ENCODE measurements at places on chromosomes 2 and 18.

DNA sequence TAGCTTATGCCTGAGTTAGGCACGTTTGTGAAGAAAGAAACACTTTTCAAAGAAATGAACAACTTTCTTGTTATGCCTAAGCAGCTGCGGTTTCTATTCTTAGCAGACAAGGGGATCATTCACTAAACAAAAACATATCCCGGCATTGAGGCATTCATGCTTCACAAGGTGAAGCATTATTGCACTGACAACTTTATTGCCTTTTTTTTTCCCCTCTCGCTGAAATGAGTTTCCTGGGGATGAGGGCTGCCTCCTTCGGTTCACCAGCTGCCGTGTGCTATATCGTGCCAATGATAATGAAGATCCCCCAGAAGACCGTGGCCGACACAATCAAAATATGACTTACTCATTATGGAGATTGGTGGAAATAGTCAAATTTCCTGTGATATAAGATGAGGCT, 288.2 kb upstream of the ST6GAL2 start:
- no peak for DNase-seq

- no peak for DNase-seq
Measured at GRCh38 chr2:20190170-20190569, 34.8 kb downstream of the SDC1 start.

DNA sequence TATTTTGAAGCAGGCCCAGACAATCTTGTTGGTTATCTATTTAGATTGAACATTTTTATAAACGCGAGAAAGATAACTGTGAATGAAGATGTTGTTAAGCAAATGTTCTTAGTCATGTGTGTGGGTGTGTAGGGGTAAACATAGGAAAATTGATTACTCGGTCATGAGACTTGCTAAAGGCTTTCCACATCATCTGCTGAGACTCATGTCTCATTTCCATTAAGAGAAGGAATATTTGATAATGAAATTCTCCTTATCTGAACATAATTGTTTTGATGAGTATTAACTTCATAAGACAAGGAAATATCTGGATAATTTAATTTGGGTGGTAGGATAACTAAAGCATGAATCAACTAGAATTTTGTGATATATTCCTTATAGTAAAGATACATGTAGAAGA, 19.7 kb downstream of the CCDC102B start:
- DNase-seq: no peak

- DNase-seq: no peak
Measured at GRCh38 chr18:79440316-79441110, 44.8 kb downstream of the NFATC1 start.

DNA sequence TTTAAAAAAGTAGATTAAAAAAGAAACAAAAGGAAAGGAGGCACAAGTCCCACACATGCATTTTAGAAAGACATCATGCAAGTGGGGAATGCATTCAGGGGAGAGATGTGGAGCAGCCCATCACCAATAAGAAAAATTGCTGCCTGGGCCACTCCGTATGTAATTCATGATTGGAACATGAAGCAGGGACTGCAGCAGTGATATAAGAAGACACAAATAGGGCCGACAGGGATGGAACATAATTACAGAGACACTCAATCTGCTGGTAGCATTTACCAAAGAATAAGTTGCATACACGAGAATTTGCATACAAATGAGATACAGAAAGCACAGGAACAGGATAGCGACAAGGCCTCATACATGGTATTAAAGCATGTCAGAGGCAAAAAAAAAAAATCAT, 6.5 kb upstream of the AFF3 start:
- DNase-seq: no peak

- no peak for DNase-seq
Measured at GRCh38 chr18:9348079-9348671, 13.6 kb downstream of the TWSG1 start.

GRCh38 chr2:222418739-222419138, 5.6 kb upstream of the SGPP2 start:
- no peak for DNase-seq

DNA sequence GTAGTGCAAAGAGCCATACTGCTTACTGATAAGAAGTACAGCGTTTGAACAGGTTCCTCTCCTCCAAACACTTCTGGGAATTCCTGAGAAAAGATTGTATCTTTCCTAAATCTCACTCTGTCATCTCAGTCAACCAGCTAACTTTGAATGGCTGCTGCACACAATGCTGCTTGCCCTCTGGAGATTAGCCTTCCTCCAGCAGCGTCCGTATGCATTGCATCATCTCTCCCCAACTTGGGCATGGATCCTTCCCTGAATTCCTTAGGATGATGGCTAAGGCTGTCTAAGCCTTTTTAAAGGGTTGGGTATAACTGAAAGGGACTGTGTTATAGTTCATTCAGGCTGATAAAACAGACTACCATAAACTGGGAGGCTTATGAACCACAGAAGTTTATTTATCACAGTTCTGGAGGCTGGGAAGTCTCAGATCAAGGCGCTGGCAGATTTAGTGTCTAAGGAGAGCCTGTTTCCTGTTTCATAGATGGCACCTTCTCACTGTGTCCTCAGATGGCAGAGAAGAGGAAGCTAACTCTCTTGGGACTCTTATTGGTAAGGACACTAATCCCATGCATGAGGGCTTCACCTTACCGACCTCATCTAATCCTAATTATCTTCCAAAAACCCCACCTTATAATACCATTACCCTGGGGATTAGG, 105.3 kb downstream of the PAX3 start:
- DNase-seq: no peak

Data from effector memory CD8-positive, alpha-beta T cell (primary cell).